ENCODE measurements at places on chromosomes 13 and 19.

GRCh38 chr19:58561373-58562121 lies 3.1 kb upstream of the UBE2M start:
- DNase-seq: no peak

DNA sequence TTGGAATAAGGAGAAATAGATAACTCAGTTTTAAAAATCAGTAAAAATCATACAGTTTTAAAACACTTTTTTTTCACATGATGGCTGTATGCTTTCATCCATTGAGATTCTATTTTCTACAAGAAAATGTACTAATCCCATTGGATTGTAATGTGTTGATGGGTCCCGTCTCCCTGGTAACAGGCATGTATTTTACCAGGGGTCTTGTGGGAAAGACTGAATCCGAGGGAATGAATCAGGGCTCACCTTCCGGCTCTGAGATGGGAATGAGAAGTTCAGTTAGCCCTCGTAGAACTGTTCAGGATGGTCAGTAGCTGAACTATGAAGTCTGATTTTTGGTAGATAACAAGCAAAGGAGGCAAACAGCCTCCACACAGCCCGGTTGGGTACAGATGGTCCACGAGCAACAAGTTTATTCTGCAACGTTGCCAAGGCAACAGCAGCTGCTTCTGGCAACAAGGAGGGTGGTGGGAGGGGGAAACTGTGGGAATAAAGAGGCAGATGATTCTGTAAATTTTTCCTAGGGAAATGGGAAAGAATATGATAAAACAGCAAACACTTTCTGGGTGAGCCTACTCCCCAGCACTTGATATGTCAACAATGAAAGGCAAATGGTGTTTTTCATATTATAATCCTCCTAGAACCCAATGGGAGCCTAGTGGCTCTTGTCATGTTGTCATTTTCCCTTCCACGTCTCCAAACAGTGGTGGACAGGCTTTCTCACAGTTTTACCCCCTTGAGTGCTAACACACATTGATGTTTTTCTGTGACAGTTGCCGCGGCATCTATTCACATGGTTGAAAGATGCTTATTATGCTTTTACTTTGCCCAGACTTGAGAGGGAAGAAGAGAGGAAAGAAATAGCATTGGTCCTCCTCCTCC lies 12.4 kb upstream of the SIAH3 start:
- no peak for DNase-seq

- DNase-seq: peak; percentile 42
Measured at GRCh38 chr13:36680913-36681312, 7.1 kb downstream of the SERTM1 start.

- DNase-seq: peak; percentile 35
Measured at GRCh38 chr19:39401549-39402345, 4.9 kb upstream of the ZFP36 start.

DNA sequence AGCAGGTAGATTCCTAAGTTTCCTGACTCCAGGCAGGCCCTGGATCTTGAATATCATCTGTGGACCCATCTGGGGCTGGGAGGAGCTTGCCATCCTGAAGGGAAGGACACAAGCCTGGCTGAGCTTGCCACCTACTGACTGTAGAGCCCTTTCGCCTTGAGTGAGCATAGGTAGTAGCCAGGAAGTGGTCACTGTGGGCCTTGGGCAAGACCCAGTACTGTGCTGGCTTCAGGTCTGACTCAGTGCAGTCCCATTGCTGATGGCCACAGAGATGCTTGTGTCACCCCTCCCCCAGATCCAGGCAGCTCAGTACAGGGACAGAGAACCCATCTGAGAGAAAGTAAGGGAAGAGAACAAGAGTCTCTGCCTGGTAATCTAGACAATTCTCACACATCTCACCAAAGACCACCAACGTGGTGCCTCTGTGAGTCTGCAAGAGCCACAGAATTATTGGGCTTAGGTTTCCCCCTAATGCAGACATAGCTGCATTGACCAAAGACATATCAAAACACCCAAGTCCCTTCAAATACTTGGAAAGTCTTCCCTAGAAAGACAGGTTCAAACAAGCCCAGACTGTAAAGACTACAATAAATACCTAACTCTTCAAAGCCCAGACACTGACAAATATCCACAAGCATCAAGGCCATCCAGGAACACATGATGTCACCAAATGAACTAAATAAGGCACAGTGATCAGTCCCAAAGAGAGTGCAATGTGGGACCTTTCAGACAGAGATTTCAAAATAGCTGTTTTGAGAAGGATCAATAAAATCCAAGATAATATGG lies 108.2 kb upstream of the WASF3 start:
- no peak for DNase-seq

DNA sequence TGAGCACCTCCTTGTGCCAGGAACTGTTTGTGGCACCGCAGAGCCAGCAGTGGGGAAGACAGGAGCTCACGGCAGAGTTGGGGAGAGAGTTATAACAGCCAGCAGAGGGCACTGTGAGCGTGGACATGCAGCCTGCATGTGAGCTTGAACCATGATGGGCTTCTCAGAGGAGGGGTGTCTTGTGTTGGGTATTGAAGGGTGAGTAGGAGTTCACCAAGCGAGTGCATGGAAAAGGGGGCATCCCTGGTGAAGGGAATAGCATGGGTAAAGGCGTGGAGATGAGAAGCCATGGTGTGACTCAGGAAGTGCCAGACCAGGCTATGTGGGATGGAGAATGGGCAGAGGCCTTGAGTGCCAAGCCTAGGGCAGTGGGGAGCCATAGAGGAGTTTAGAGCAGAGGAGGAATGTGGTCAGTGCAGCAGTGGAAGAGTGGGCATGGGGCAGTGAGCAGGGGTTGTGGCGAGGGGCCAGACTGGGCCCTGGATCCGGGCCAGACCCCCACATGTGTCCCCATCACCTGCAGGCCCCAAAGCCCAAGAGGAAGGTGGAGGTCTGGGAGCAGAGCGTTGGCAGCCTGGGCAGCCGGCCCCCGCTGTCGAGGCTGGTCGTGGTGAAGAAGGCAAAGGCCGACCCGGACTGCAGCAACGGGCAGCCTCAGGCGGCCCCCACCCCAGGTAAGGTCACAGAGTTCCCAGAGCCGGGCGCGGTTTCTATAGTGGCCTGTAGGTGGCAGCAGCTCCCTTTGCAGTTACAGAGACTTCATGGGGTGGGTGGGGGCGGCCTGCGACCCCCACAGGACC lies 11.8 kb upstream of the SHD start:
- peak; percentile 37 for DNase-seq

- DNase-seq: no peak
Measured at GRCh38 chr13:34722922-34723321, 219.1 kb upstream of the NBEA start.

- peak; percentile 44 for DNase-seq
Measured at GRCh38 chr19:45340232-45340898, at the start of gene KLC3. KLC3 (plus strand) TSS chr19:45340750; CDS start chr19:45345542, 4,792 bp downstream.

GRCh38 chr19:18414504-18415177 lies 4.6 kb upstream of the SSBP4 start:
- DNase-seq: no peak

- no peak for DNase-seq
Measured at GRCh38 chr19:19417046-19417445, 11.6 kb downstream of the GATAD2A start.

DNA sequence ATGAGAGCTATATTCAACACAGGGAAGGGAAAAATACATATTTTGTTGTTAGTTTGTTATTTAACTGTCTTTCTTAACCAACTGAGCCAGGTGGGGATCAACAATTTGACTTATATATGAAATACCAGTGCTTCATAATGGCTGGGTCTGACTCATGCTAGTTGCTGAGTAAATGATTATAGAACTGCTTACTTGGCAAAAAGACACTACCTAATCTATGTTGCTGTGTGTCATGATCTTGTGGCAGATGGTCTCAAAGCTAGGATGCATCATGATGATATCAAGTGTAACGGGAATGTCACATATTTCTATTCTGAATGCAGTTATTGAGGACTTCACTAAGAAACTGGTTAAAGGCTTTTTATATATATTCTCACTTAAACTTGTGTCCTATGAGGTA lies 727.4 kb upstream of the SLITRK1 start:
- DNase-seq: no peak

- DNase-seq: no peak
Measured at GRCh38 chr19:56146904-56147303, 5.8 kb downstream of the ZNF444 start.

- no peak for DNase-seq
Measured at GRCh38 chr19:2529473-2529918, 53.6 kb downstream of the GADD45B start.

- no peak for DNase-seq
Measured at GRCh38 chr13:110965038-110965754, 50.3 kb upstream of the ANKRD10 start.

DNA sequence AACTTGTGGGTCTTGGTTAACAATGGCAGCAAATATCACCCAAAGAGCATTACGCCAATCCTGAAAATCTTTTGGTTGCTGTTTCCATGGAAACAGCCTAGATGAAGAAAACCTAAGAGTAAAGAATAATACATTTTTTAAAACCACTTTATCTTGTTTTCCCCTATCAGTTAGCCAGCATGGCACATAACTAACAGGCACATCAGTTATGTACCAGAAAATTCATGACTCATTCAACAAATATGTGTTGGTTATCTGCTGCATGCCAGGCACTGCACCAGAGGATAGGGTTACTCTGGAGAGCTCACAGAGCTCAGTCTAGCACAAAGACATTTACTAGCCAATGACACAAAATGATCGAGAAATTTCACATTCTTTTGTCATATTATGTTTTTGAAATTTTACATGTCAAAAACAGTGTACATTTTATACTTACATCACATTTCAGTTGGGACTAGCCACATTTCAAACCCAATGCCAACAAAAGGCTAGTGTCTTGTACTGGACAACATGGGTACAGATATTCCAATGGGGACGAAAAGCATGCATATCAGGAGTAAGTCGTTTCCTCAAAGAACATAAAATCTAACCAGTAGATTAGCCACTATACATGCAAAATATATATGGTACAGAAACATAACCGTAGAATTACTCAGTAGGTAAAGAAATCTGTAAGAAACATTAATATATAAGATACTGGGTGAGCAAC lies 20.3 kb downstream of the LNX2 start:
- DNase-seq: peak; percentile 36

- peak; percentile 92 for DNase-seq
Measured at GRCh38 chr19:50427997-50428425, 4.7 kb upstream of the MYBPC2 start.

- no peak for DNase-seq
Measured at GRCh38 chr13:23871616-23872220, 17.5 kb downstream of the MIPEP start.

- no peak for DNase-seq
Measured at GRCh38 chr13:25231517-25231916, 55.8 kb downstream of the MTMR6 start.

DNA sequence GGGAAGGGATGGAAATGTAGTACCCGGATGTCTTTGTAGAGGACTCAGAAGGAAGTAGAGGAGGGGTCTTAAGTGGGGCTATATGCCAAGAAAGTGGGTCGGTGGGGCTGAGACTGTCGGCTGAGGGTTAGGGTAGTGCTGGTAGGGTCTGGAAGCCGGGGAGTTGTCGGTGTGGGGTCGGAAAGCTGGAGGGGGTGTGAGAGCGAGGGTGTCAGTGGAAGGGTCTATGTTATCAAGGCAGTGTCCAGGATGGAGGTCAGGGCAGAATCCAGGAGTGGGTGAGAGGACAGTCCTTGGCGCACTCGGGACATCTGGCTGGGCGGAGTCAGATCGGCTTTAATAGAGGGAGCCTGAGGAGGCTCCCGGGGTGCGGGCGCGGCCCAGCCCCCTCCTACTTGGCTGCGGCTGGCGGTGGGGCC lies 1.7 kb downstream of the HSPB6 start:
- DNase-seq: no peak

- no peak for DNase-seq
Measured at GRCh38 chr13:29000826-29001225, 180.7 kb downstream of the MTUS2 start.

GRCh38 chr13:32168131-32168530 lies 136.6 kb downstream of the FRY start:
- no peak for DNase-seq

DNA sequence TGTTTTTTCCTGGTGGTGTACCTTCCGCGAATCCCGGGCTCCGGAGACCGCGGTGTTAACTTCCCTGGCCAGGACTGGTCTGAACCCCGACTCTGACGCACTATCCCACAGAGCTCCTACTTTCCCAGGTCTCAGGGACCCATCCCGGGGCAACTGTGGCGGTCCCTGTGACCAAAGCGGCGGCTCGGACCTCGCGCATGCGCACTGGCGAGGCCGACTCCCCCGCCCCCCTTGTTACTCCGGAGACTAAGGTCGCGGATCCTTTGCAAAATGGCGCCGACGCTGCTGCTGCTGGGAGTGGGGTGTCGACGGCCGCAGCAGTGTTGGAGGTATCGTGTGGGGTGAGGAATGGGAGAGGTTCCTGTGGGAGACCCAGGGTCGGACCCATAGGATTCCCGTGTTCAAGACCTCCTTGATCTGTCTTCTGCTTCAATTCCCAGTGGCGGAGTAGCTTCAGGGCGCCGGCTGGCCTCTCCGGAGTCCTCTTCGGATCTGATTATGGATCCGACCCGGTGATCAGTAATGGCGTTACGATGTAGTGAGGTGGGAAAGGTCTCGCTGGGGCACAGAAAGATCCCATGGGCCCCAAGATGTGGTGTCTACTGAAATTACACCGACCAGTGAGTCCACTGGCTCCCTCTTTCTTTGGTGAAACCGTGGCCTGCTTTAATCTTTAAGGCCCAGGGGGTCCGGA lies 66.6 kb upstream of the ZNF527 start:
- peak; percentile 64 for DNase-seq

- DNase-seq: no peak
Measured at GRCh38 chr19:54335164-54335563, 3.8 kb downstream of the LILRA4 start.

GRCh38 chr19:33273065-33273736 lies 29.1 kb downstream of the CEBPA start:
- DNase-seq: no peak

DNA sequence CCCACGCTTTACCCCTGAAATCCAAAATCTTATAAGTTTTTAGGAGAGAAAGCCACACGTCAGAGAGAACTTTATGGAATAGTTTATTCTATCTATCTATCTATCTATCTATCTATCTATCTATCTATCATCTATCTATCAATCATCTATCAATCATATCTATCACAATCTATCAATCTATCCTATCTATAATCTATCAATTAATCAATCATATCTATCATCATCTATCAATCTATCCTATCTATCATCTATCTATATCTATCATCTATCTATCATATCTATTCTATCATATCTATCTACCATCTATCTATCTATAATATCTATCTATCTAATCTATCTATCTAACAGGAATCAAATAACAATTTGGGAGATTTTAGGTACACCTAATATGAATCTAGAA lies 115.1 kb downstream of the FGF9 start:
- no peak for DNase-seq

DNA sequence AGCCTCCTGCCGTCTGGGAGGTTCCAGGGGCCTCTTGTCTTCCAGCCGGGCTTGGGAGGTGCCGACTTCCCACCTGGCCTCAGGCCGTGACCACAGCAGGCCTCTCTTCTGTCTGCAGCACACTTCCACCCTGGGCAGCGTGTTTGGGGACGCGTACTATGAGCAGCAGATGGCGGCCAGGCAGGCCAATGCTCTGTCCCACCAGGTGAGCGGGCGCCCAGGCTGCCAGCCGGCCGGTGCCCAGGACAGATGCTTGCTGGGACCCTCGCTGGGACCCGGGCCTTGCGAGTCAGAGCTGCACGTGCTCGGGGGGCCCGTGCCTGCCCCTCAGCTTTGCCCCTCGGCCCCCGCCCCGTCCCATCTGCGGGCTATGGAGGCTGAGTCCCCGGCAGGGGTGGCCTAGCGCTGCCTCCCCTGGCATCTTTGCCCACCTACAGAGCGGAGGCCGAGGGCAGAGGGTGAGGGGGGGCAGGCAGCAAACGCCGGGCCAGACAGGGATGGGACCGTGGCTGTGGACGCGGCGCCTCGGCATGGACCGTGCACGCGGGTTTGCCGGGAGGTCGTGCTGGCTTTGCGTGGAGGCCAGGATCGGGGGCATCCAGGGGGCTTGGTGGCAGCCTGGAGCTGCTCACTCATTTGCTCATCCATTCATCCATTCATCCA lies 16.2 kb downstream of the COMP start:
- DNase-seq: no peak

Measured in thyroid gland (tissue), 4 donors.